Naive B cell (primary cell): ENCODE measurements at places on chromosomes 7 and 10.

GRCh38 chr7:70849580-70850235 is 282.2 kb upstream of the GALNT17 start:
- no peak for DNase-seq

GRCh38 chr7:101435461-101436220 is 73.0 kb downstream of the COL26A1 start:
- no peak for DNase-seq

- DNase-seq: no peak
These were observed 140.4 kb upstream of the AUTS2 start for GRCh38 chr7:69457595-69458504.

DNA sequence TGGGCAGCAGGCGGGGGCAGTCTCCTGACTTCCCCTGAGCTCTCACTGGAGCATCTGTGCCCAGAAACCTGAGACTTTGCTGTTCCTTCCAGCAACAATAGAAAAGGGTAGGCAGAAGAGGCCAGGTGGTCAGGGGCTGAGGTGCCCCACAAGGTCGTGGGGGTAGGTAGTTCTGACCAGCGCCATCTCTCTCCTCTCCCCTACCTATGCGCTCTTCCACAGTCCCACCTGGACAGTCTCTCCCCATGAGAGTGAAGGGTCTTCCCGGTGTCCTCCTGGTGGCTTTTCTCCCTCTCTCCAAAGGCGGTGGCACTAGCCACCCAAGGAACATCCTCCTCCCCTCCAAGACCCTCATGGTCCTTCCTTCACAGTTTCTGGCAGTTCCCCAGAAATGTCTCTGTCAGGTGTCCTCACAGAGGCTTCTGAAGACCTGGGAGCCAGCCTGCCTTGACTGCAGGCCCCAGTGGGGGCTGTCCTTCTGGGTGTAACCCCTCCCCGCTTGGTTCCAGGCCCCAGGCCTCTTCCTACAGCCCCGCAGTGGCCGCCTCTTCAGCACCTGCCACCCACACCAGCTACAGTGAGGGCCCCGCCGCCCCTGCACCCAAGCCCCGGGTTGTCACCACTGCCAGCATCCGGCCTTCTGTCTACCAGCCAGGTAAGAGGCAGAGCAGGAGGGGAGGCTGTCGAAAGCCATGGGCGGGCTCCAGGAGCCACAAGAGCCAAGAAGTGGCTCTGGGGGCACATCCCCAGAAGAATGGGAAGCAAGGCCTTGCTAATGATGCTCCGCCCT is 41.3 kb downstream of the LDB3 start:
- no peak for DNase-seq

GRCh38 chr10:113302062-113302461 is 250.8 kb upstream of the HABP2 start:
- DNase-seq: no peak

DNA sequence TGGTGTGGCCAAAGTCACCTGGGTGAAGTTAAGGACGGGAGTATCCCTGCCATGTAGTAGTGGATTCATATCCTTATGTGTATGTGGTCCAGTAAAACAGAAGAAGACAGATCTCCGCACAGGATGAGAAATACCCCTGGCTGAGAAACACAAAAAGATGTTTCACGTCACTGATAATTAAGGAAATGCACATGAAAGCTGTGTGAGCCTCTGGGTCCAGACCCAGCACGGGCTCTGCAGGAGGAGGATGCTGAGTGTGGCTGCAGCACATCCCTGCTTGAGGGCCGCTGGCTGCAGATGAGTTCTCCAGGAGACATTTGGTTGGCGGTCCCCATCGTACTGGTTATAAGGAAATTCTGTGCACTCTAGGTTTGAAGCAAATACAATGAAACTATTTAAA is 8.2 kb upstream of the SUN1 start:
- DNase-seq: no peak

- DNase-seq: no peak
These were observed 83.0 kb downstream of the PARD3 start for GRCh38 chr10:34731885-34732701.

GRCh38 chr10:122990278-122990677 is 10.1 kb downstream of the PSTK start:
- no peak for DNase-seq

DNA sequence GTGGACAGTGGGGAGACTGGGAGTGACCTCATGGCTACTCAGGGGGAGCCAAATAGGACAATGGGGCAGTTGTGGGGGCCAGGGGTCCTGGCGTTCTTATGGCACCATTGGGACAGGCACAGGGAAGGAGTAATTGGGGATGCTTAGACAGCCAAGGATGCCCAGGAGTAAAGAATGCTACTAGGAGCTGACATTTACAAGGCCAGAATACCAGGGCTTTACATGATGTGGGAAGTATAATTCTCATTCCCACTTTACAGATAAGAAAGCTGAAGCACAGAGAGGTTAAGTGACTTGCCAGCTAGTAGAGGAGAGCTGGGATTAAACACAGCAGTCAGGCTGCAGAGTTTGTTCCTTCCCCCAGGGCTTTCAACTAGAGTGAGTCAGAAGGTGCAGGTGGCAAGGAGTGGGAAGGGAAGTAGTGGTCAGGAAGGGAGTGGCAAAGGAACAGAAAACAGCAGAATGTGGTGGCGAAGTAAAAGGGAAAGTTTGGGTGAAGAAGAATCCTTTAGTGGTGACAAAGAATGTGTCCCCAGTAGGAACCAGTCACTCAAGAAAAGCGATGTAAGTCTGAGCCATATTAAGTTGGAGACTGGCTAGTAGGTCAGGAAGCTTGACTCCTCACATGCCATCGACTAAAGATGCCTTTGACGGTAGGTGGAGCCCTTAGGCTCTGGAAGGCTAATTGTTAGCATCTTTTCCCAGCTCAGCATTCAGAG is 32.8 kb downstream of the CPVL start:
- no peak for DNase-seq

- DNase-seq: no peak
These were observed 176.8 kb upstream of the RHOBTB1 start for GRCh38 chr10:61120805-61121204.

- DNase-seq: no peak
These were observed 19.8 kb upstream of the SLC29A3 start for GRCh38 chr10:71299071-71299785.

DNA sequence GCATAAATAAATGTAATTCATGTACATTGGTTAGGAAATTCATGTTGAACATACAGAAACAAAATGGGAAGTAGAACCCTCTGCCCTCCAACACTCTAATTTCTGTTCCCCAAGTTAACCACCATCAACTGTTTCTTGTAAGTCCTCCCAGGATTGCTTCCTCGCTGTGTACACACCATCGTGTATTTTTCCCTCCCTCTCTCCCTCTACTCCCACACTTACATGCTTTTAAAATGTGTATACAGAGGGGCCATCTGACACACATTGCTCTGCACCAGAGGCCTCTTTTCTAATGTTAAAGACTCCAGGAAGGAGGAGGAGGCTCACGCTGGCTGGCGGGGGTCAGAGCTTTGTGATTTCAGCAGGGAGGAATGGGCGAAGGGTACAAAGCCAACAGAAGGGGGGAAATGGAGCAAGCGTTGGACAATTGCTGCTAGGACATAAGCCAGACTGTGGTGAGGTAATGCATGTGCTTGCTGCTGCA is 1.9 kb upstream of the EPHA1 start:
- no peak for DNase-seq

DNA sequence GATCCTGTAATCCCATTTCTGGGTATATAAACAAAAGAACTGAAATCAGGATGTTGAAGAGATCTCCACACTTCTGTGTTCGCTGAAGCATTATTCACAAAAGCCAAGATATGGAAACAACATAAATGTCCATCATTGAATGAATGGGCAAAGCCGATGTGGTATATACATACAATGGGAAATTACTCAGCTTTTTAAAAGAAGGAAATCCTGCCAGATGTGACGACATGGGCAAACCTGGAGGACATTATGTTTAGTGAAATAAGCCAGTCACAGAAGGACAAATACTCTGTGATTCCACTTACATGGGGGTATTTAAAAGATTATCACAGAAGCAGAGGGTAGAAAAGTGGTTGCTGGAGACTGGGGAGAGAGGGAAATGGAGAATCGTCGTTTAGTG is 23.9 kb upstream of the FAM107B start:
- DNase-seq: no peak

- no peak for DNase-seq
These were observed 35.7 kb upstream of the SEMA3D start for GRCh38 chr7:85222522-85222921.

GRCh38 chr7:155724327-155725005 is 80.0 kb downstream of the RBM33 start:
- peak; percentile 13 for DNase-seq

- DNase-seq: no peak
These were observed 62.4 kb upstream of the C10orf90 start for GRCh38 chr10:126732868-126733267.

GRCh38 chr7:68334216-68334615 is 1264.1 kb upstream of the AUTS2 start:
- no peak for DNase-seq

DNA sequence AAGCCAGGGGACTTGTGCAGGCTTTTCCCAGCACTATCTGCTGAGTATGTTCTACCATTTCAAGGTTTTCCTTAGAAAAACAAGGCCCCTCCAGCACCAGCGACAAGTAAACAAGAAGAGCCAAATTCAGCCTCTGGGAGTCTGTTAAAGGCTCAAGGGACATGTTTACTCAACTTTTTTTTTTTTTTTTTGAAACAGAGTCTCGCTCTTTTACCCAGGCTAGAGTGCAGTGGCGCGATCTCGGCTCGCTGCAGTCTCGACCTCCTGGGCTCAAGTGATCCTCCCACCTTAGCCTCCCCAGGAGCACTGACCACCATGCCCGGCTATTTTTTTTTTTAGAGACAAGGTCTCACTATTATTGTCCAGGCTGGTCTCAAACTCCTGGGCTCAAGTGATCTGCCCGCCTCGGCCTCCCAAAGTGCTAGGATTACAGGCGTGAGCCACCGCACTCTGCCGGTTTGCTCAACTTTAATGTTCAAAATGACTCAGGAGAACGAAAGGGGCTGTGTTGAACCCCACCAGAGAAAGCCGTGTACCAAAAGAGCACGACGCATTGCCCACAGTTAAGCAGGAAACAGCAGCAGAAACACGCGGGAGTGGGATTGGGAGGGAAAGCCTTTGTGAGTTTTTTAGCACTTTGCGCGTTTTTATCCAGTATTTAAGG is 772 bp downstream of the PRDX3 start:
- no peak for DNase-seq

DNA sequence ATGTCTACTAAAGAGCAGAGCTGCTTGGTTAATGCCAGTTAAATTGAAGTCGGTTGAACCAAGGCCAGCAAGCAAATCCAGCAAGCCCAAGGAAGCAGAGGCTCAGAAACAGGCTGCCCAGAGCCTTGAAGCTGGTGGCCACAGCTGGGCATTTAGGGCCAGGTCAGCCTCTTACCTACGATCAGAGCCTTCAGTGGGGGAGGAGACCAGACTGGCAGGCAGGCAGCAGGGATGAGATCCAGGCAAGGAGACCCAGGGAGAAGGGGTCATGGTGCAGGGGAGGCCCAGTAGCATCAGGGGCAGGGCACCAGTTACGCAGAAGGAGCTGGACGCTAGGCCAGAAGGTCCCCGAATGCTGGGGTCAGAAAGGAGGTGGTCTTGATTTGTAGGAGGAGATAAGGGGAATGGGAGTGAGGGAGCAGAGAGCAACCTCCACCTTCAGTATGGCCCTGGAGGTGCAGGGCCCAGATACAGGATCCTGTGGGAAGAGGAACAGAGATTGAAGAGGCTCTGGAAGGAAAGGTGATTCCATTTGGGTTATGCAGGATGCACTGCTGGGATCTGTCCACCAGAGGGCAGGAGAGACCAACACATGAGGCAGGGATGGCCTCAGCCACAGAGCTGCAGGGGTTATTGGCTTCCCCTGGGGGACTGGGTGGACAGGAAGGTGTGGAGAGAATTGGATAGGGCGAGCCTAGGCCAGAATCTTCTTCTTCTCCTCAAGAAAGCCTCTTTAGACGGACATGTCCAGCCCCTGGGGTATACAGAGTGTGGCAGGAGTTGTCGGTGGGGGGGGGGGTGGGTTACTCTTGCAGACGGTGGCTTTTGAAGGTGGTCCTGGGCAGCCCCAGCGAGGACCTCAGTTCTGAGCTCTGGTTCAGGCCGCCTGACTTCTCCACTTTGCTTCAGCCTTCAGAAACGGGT is 132.6 kb upstream of the PODXL start:
- peak; percentile 24 for DNase-seq

GRCh38 chr7:126370038-126370668 is 882.6 kb downstream of the GRM8 start:
- no peak for DNase-seq

- DNase-seq: no peak
These were observed 9.9 kb downstream of the C10orf71 start for GRCh38 chr10:49308881-49309280.

- no peak for DNase-seq
These were observed 549.9 kb upstream of the FOXK1 start for GRCh38 chr7:4132221-4132620.

- no peak for DNase-seq
These were observed 758.0 kb downstream of the TYW1 start for GRCh38 chr7:67754651-67755050.

DNA sequence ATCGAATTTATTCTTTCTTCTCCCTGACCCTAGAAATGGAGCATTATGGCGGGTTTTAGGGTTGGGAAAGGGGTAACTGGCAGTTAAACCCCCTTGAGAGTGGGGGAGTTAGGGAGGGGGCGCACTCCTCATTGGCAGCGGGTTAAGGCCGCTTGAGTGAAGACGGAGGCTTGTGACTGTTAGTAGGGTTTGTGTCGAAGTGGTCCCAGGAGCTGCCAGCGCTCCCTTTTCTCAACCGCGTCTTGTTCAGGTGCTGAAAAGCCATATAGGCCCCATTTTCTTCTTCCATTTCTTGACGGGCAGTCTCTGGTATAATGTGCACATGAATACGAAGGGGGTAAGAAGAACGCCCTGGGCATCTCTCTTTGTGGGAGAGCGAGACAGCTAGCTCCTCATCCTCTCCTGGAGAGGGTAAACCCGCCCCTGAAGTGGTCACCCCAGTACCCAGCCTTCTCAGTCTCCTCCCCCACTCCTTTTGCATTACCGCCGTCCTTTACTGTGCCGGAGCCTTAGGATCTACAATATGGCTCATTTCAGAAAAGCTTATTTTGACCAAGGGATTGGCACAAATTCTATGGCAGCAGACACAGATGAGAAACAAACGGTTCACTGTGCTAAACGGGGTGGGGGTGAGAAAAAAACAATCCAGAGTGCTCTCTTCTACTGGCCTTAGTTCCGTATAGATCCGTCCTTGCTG is 836 bp downstream of the KMT2E start:
- peak; percentile 36 for DNase-seq
